ENCODE measurements at places on chromosomes 3 and 15.

DNA sequence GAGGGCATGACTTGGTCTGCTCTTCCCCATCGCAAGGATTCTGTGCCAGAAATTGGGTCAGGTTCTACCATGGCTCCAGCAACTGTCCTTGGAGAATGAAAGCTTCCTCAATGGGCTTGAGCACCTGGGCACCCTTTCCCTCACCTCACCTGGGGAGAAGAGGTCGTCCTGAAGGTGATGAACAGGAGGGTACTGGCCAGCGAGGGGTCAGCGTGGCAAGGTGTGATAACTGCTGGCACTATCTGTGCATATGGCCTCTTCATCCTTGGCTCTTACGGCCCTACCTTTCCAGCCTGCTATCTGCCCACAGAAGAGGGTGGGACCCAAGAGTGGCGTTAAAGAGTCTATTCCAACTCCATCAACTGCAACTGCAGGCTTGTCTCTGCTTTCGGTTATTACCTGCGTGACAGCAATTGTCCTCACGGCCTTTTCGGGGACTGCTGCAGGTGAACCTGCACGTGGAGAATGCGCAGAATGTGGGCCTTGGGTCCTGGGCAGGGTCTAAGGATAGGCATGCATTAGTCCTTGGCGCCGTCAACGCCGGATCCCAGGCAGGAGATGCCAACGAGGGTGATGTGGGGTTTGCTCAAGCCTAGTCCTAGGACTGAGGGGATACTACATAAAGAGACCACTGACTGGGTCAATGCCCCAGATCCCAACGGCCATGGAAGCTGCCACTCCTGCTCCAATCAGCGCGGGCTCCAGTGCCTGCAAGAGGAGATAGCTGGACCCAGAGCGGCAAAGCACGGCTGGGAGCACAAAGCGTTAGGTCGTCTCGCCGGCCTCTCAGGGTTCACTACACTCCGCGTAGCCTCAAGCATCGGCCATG, 625 bp upstream of the RBM15B start:
- DNase-seq: no peak

- no peak for DNase-seq
These were observed 124.4 kb upstream of the P2RY1 start for GRCh38 chr3:152710549-152710948.

- DNase-seq: no peak
These were observed 216.2 kb downstream of the LRRN1 start for GRCh38 chr3:4015426-4015825.

DNA sequence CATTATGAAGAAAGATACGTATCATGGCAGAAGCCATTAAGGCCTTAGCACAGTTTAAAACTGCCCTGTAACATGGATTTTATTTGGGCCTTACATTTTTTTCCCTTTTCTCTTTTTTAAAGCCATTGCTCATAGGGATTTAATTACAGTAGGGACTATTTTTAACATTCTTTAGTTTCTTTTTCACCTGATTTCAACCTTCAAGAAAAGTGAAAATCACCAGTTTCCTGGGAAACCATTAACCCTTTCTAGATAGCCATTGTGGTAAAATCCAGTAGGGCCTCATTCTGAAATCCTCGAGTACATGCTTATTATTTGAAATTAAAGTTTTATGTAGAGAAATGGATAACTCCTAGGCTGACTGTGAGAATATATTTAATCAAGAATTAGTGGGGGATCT, 3.1 kb downstream of the SPRED1 start:
- no peak for DNase-seq

DNA sequence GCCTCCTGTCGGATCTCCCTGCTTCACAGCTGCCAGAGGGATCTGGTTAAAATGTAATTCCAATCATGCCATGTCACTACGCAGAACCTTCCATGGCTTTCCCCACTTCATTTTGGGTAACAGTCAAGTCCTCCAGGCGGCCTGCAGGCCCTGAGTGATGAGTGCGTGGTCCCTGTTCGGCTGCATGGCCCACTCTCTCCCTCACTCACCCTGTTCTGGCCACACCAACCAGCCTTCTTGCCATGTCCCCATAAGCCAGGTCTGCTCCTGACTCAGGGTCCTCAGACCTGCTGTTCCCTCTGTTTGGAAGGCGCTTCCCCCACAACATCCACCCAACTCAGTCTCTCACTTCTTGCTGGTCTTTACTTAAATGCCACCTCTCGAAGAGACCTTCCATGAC, 41.6 kb upstream of the LINGO1 start:
- no peak for DNase-seq

- DNase-seq: no peak
These were observed at the start of gene COL6A6 for GRCh38 chr3:130516645-130517512. Gene COL6A6 (plus strand): TSS chr3:130517177. CDS start chr3:130560365, 43,188 bp downstream.

DNA sequence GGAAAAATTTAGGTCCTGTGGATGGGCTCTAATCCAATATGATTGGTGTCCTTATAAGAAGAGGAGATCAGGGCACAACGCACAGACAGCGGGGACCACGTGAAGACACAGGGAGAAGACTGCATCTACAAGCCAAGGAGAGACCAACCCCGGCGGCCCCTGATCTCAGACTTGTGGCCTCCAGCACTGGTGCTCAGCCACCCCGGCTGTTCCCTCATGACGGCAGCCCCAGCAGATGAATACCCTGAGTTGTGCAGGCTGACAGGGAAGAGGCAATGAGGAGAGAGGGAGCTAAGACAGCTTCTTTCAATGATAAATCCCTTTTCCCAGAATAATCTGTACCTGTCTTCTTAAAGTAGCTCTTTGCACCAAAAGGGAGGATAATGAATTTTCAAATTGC, 33.3 kb upstream of the CGNL1 start:
- DNase-seq: no peak

DNA sequence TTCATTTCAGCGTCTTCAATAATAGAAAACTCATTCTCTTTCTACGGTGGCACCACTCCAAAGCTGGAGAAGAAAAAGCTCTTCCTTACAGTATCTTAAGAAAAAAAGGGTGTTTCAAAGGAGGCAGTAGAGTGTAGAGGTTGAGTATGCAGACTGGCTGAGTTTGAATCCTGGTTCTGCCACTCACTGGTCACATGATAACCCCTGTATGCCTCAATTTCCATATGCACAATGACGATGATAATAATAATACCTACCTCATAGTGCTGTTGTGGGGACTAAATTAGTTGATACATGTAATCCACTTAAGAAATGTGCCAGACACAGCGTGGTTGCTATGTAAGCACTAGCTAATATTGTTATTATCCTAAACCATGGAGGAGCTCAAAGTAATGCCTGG, 4.5 kb downstream of the ANP32A start:
- no peak for DNase-seq

- DNase-seq: no peak
These were observed 40.9 kb upstream of the RPL35A start for GRCh38 chr3:197908957-197909701.

GRCh38 chr3:154168998-154169795, 48.0 kb downstream of the ARHGEF26 start:
- DNase-seq: no peak

GRCh38 chr3:38657369-38657768, 7.9 kb upstream of the SCN5A start:
- DNase-seq: no peak

DNA sequence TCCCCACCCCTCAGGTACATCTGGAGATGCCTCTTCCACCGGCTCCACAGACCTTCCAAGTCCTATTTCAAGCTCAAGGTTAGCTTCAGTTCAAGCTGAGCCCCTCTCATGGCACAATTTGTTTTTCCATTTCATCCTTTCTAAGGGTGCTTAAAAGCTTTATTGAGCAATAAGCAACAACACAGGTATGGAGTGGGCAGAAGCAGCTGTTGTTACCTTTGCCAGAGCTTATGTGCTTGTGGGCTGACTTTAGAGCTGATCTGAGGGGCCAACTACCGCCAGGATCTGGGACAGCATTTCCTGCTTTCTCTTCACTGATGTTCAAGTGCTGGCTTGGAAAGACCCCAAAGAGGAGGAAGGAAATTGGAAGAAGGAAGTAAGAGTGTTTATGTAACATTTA, 140.0 kb upstream of the KLHL25 start:
- DNase-seq: no peak

DNA sequence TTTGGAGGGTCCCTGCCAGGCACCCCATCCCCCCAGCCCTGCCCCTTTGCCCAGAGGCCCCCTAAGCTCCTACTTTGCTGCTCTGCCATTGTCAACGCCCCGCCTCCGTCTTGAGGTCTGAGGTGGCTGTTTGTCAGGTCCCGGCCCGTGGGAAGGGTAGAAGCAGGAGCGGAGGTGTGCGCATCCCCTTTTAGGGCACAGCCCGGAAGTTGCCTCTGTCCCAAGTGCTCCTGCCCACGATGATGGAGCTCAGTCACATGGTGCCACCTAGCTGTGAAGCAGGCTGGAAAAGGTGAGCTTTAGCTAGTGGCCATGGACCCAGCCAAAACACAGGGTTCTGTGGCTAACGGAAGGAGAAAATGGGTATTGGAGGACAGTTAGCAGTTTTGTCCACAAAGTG, 28.5 kb upstream of the LCTL start:
- no peak for DNase-seq

DNA sequence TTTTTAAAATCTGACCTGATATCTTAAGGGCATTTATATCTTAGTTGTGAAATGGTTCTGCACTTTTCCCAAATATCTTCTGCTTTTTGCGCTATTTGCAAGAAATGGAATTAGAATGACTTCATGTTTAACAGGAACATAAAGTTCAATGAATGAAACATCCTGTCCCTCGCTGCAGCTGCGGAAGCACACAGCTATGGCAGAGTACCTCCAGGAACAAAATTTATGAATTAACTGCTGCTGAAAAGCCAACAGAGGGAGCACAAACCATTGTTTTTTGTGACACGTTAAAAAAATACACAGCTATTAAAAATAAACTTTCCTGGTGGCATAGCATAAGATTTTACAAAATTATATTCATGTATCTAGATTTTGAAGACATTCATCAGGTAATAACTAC, 404.4 kb upstream of the MDFIC2 start:
- no peak for DNase-seq

- DNase-seq: no peak
These were observed 21.1 kb upstream of the PDE8A start for GRCh38 chr15:84960391-84961113.

- no peak for DNase-seq
These were observed 11.1 kb upstream of the PSTPIP1 start for GRCh38 chr15:76983590-76984375.

GRCh38 chr3:7207125-7207524, 346.2 kb downstream of the GRM7 start:
- no peak for DNase-seq

DNA sequence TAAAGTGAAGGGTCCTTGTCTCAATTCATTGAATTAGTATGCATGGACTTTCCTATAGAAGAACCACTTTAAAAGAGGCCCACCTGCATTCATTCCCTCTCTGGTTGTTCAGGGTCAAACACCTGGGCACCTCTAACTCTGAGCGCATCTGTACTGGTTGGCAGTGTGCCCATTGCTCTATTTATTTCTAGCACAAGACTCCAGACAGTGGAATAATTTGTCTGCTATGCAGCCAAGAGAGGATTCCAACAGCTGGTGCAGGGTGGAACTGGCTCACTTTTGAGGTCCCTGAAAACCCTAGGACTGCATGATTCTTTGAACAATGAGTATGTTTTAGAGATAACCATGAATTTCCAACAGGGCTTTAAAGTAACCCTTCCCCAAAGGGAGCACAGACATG, 57.9 kb downstream of the CCDC33 start:
- DNase-seq: peak; percentile 23

DNA sequence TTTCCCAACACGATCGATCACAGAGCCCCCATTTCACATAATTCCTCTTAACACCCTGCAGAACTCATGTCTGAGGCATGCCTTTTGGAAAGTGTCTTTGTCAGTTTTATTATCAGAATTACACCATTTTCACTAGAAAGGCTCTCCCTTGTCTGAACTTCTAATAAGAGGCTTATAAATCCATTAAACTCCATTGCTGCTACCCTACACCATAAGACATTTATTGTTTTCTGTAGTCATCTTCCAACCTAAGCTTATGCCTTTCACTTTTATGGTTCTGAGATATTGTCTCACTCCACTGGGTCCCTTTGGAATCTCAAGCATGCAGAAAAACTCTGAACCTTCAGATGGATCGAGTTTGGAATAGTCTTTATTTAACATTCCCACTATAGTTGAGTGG, 50.2 kb upstream of the TPM1 start:
- no peak for DNase-seq

GRCh38 chr3:34109021-34109420, 310.6 kb downstream of the PDCD6IP start:
- DNase-seq: no peak

DNA sequence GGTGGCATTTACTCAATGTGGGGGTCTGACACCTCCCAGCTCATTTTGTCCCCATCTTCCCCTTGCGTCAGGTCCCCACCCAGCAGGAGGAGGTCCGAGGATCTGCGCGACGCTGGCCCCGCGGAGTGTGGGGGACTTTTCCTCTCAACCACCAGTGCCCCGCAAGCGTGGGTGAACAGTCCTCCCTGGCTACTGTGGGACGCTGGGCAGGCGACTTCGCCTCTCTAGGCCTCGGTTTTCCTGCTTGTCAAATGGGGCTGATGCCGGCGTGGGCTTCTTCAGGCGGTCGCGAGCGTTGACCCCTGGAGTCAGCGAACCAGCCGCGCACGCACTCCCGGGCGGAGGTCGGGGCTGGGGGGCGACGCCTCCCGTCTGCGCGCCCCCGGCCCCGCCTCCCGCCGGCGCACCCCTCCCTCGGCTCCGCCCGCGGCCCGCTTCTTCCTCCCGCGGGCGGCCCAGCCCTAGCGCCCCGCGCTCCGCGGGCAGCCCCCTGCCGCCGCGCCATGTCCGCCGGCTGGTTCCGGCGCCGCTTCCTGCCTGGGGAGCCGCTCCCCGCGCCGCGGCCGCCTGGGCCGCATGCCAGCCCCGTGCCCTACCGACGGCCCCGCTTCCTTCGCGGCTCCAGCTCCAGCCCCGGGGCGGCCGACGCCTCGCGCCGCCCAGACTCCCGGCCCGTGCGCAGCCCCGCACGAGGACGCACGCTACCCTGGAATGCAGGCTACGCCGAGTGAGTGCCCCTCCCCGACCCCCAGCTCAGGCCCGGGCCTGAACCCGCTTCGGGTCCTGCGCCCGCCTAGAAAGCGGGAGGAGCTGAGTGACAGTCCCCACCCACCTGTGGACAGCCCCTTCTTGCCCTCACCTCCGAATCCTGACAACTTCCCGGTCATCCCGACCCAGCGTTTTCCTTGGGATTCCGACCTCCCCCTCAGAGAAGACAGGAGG, at the start of gene PPM1M:
Gene PPM1M (plus strand): TSS at position 438 of the 942 bp plus-strand sequence. CDS start 66 bp downstream, at position 504.
- DNase-seq: peak; percentile 30

- no peak for DNase-seq
These were observed 53.2 kb upstream of the RBSN start for GRCh38 chr3:15152184-15152583.

DNA sequence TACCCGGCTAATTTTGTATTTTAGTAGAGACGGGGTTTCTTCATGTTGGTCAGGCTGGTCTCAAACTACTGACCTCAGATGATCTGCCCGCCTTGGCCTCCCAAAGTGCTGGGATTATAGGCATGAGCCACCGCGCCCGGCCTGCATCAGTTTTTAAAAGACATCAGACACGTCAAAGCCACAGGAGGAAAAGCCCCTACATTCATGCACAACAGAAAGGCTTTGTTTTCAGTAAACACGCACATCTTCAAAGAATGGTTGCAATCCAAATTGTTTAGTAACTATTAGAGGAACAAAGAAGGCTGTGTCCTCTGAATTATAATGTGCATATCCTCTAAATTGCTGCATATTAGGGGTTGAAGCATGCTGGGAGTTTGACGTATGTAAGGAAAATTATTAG, 53.3 kb downstream of the BTD start:
- DNase-seq: no peak
